ENCODE measurements at places on chromosomes 7 and 10.

- no peak for DNase-seq
Observed at GRCh38 chr7:75906991-75907667, 7.8 kb upstream of the POR start.

- DNase-seq = no peak
Observed at GRCh38 chr10:51881213-51881612, 181.8 kb upstream of the CSTF2T start.

- DNase-seq = no peak
Observed at GRCh38 chr7:97982647-97983046, 7.3 kb downstream of the OCM2 start.

- DNase-seq = no peak
Observed at GRCh38 chr7:137591421-137591837, 247.9 kb upstream of the PTN start.

DNA sequence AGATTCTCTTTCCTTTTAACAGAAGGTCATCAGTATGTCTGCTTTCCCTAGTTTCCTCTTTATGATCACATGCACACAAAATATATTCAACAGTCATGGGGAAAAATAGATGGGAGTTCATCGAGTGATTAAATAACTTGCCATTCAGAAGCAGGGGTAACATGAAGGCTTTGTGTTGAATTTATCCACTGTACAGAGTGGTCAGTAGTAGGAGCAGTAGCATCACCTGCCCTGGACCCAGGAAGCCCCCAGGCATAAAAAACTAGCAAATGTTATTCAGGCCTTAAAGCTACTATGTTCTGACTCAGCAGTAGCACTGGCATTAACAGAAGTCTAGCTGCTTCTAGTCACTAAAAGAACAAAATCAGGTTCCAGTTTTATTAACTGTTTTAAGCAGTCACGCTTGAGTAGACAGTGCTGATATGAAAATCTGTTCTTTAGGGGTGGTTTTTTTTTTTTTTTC, 31.4 kb upstream of the FAM133B start:
- DNase-seq = no peak

DNA sequence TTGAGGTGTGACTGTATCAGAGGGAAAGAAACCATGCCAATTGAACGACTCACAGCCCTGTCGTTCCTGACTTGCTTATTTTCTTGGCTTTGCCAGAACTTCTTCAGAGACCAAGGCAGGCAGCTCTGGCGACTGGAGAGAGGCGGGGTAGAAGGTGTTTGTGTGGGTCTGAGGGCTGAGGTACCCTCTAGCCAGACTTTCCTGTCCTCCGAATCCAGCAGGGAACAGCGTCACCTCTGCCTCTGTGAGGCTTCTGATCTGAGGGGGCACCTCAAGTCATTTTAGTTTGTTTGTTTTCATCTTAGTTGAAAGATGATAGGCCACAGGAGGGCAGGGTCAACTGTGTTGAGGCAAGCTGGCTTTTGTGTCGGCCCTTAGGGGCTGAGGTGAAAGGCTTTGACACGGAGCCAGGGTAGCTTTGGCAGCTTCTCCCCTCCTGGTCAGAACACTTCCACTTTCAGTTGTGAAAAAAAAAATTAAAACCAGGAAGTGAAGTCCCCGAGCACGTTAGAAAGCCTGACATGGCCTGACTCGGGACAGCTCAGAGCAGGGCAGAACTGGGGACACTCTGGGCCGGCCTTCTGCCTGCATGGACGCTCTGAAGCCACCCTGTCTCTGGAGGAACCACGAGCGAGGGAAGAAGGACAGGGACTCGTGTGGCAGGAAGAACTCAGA, 1.9 kb downstream of the ACSL5 start:
- no peak for DNase-seq

DNA sequence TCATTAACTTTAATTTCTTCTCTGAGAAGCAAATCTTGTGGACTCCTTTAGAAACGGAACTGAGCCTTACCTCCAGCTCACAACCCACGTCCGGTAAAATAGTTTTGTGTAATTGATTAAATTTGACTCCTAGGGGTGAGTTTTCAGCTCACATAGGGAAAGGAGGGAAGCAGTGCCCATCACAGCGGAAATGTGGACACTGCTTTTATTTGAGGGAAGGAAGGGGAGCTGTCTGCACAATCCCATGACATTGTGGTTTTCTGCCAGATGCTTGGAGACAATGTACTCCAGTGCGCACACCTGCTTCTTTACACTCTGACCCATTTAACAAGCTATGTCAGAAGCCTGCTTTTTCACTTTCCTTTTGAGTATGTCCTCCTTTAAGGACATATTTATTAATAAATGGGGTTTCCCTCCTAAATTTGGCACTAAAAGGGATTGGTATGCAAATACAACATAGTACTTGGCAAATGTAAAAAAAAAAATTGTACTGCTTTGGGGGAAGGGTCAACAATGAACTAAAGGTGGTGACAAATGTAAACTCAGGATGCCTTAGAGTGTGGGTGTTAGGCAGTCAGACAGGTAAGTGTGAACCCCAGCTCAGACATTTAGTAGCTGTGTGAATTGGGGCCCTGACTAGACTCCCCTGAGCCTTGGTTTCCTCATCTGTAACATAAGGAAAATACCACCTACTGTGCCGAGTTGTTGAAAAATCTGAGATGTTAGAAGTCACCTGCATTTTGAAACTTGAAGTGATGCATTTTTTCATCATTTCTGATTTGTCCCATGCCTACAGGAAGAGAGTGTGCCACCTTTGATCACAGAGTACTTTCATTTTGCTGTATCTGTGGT, 90.2 kb upstream of the KLF6 start:
- no peak for DNase-seq

DNA sequence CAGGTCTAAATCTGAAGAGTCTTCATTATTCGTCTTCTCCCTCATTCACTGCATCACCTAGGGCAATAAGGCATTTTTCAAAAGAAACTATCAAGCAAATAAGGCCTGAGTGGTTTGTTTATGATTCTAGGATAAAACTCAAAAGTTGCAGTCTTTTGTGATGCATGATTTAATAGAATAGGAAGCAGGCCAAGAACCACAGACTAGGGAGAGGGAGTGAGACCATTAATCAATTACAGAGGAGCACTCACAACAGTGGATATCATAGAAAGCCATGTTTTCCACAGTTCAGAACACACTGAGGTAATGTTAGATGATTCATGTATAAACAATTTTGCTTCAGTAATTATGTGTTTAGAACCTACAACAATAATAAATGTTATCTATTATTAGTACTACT, 87.8 kb upstream of the LRRTM3 start:
- no peak for DNase-seq

DNA sequence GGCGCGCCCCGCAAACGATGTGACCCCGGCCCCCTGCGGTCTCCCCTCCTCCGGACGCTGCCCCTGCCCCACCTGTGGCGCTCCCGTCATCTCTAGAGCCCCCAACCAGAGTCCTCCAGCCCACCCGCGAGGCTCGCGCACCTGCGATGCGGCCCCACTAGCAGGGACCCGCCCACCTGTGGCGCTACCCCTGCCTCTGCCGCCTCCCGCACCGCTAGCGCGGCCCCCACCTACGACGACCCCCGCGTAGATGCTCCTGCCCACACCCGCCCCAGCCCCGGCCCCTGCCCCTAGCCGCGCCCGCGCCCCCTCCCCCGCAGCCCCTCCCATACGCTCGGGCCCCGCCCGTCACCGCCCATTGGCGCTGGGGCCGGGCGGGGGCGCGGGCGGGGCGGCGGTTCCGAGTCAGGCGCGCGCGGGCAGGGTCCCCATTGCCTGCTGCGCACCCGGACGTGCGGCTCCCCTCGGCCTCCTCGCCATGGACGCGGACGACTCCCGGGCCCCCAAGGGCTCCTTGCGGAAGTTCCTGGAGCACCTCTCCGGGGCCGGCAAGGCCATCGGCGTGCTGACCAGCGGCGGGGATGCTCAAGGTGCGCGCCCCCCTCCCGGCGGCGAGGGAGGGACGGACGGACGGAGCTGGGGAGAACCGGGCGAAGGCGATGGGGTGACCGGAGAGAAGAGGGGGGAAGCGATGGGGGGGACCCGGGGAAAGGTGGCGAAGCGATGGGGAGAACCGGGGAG, at the start of gene PFKP:
Gene PFKP (plus strand): TSS at position 431 of the 741 bp plus-strand sequence. CDS start 48 bp downstream, at position 479.
- no peak for DNase-seq

- no peak for DNase-seq
Observed at GRCh38 chr10:42864575-42864974, 82.0 kb downstream of the BMS1 start.

- no peak for DNase-seq
Observed at GRCh38 chr10:34347131-34347530, 468.0 kb downstream of the PARD3 start.

DNA sequence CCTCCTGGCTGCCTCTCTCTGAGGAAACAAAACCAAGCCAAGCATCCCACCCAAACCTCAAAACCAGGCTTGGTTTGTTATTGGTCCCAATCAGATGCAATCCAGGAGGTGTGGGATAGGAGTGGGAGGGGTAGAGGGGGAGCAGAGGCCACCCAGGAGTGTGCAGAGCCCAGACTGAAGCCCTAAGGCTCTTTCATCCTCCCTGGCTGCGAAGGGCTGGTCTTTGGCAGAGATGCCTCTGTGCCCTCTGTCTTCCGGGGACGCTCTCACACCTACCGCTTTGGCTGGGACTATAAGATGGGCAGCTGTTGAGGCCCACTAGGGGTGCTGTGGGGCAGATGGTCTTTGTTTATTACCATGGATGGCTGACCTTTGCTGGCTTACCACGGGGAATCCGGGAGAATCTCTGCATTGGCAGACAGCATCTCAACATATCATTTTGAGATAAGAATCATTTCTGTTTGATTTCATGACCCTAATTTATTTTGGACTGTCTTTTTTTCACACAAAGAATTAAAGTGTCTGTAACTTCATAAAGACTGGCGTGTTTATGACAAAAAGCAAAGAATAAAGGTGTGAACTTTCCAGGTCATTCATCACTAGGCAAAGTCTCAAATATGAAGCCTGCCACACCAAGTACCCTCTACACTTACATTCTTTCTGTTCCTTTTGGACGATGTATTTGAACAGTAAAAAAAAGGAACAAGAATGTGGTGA, 6.5 kb upstream of the DENND2A start:
- DNase-seq = no peak
